NCI-H1436 treated with DMSO at 0.1 percent for 48 hours (cell line): ENCODE measurements at places on chromosomes 16 and 17.
A peak's percentile ranks its signal among the peaks of the same experiment; 100 is the strongest.

DNA sequence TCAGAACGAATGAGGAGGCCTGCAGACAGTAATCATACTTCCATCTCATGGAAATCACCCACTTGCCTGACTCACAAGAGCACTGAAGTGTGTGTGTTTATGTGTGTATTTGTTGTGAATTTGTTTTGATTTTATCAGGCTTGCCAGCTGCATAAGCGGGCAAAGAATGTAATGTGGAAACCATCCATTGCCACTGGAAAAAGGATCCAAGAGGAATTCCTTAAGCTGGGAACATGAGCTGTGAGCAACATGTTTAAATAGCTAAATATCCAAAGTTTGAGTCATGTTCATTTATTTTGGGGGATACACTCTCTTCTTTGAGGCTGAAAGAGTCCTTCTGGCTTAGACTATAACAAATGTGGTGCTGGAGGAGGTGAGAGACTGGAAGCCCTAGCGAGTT is 198.4 kb upstream of the TBX2 start:
- DNase-seq, result no peak

- no peak for DNase-seq
Measured at GRCh38 chr16:86505899-86506864, 4.1 kb upstream of the FOXF1 start.

GRCh38 chr17:2040942-2041560 is 771 bp upstream of the OVCA2 start:
- DNase-seq, result no peak

DNA sequence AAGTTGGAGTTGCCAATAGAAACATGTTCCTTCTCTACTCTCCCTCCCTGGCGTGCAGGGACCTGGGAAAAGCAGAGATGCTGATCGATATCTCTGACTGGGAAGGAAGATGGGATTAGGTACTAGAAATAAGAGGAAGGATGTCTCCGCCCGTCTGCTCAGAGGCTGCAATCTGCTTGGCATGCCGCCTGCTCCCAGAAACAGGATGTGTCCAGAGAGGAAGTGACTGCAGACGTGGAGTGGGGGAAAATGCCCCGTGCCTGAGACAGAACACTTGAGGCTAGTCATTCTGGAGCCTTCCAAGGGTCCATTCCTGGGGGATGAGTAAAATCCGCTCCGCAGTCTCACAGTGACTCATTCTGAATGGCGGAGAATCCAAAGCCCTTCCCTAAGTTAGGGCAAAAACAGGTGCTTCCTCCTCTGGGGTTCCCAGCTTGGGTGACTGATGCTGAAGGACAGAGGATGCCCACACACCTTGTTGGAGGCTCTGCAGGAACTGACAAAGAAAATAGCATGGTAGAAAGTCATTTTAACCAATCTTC is 45.0 kb upstream of the SMURF2 start:
- DNase-seq, result no peak

DNA sequence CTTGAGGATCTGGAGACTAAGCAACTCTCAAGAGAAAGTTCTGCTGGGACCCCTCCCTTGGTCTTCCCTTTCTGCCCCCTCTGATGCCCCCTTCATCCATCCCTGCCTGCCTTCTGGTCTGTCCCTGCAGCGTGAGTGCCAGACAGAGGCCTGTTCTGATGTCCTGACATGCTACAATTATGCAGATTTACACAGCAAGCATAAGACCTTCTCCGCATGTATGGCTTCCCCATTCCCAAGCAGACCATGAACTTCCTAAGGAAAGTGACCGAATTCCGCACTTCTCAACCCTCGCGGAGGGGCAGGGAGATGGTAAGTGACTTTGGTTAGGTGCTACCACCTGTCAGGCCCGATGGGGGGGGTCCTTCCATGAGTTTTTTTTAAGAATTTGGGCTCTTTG is 150.1 kb upstream of the SDK2 start:
- no peak for DNase-seq

DNA sequence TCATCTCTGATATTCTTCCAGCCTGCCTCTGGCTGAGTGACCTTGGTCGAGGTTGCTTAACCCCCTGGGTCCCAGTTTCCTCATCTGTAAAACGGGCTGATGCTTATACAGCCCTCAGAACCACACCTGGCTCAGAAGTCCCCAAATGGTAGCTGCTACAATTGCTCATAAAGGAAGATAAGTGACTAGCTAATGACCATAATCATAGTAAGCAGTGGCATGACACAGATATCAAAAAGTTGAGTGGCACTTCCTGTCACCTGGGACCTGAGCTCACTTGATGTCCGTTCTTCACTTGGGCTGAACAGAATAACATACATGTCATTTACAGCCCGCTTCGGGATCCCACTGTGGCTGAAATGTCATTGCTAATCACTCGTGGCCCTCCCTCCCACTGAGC is 1.8 kb downstream of the MGRN1 start:
- no peak for DNase-seq

- no peak for DNase-seq
Measured at GRCh38 chr17:61144617-61145564, 254.8 kb upstream of the TBX2 start.

GRCh38 chr17:32880671-32881453 is 3.9 kb upstream of the MYO1D start:
- peak; percentile 13 for DNase-seq

DNA sequence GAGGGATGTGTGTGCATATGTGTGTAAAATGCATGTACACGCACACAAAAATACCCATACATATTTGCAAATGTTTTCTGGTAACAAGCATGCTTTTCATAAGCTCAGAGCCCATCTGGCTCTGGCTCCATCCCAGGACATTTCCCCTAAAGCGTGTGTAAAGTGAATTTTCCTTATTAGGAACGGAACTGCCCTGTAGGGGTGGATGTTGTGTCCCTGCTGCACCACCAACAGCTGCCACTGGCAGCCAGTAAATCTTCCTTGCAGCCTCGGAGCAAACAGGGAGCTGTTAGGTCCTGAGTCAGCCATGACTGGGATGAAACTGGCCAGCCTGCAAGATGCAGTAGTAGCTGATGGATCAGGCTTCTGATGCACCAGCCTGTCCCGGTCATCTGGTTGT is 393.5 kb downstream of the UTP18 start:
- DNase-seq, result no peak

- no peak for DNase-seq
Measured at GRCh38 chr17:17401271-17401781, 75.5 kb upstream of the MED9 start.

- no peak for DNase-seq
Measured at GRCh38 chr16:22385196-22385595, 10.8 kb upstream of the CDR2 start.

DNA sequence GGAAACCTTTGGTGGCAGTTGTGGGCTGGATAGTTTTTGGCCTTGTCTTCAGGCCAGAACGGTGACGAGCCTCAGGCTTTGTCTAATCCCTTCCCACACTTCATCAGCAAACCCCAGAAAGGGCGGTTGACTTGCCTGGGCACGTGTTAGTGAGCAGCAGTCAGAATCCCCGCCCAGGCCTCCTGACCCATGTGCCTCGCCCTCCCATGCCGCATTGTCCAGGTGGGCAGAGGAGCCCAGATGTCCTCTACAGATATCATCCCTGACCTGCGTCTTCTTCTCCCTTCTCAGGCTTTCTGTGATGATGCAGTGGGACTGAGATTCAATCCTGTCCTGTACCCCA is 82.5 kb downstream of the OR1D5 start:
- no peak for DNase-seq

DNA sequence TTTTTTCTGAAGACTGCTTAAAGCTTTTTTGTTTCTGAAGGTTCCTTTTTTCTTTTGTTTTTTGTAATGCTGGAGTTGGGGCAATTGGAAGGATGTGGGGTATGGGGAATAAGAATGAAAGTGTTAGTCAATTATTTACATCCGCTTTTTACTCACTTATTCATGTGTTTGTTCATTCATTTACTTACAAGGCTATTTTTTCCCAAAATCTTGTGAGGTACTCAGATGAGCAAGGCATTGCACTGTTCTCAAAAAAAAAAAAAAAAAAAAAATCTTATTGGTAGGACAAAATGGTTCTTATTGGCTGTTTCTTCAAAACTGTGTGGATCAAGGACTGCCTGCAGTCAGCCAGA is 55.7 kb downstream of the PLD6 start:
- DNase-seq, result no peak

- no peak for DNase-seq
Measured at GRCh38 chr17:49875685-49876084, 27.8 kb upstream of the TAC4 start.

DNA sequence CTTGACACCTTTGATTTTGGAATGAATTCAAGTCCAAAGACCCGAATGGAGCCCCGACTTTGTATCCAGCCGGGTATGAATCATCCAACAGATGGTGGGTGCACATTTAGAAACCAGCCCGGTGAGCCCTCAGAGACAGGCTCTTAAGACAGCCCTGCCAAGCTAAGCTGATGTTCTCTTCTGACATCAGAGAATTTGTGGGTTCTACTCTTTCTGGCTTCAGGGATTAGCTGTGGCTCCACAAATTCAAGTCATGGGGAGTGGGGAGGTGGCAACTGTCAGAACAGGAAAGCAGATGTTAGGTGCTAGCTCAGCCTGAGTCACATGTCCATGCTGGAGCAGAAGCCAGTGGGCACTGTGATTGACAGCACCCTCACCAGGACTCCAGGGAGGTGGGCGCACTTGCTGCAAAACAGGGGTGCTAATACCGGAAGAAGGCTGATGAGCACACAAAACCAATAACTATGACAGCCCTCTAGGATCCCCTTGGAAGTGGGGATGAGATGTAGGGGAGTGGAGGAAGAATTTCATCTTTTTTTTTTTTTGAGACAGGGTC is 31.4 kb upstream of the XYLT2 start:
- no peak for DNase-seq

DNA sequence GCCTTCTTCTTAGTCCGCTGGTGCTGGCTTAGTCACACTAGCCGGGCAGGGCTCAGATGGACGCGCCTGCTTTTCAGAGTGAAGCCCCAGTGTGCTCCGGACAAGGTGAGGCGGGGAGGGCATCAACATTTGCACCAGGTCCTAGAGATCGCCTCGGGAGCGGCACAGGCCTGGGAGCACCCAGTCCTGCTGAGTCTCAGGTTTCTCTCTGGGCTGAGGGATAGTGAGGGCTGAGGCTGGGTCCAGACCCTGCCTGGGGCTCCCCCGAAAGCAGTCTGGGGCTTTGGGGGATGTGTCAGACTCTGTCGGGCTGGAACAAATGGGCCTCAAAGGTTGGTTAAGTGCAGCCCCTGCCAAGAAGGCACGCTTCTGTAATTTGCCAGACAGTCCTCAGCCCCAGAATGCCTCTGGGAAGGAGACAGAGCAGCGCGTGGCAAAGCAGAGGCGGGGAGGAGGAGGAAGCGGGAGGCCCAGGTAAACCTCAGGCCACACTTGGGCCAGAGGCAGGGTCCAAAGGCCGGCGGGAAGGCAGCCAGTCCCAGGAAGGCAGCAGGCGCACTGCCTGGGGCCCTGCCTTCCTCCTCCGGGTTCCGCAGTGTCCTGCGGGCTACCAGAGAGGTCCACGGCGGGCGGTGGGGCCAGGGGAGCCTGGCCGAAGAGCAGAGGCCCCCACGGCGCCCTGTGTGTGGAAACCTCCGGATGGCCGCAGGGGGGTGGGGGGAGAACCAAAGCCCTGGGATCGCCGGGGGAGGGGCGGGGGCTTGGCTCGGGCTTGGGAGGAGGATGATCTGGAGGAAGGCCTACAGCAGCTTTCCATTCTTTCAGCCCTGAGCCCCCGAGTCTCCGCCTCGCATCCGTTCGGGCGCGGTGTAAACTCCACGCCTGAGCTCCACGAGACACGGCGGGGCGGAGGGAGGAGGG is 39.5 kb upstream of the ATP2A3 start:
- DNase-seq, result no peak

DNA sequence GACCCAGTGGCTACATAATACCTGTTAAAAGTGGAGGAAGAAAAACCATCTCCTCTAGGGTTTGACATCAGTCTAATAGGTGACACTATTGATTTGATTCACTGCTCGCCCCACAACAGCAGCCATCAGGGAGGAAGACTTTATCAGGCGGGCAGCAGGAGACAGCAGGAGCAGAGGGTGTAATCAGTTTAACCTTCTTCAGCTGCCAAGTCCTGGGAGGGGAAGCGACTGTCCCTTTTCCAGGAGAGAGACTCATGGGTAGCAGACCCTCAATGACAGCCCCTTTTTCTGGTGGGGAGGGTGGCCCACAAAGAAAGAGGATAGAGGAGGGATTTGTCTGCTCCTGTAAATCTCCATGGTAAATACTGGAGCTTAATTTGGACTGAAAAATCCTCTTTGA is 291.8 kb downstream of the HAPSTR1 start:
- no peak for DNase-seq

- DNase-seq, result no peak
Measured at GRCh38 chr17:2854143-2855055, 58.2 kb downstream of the RAP1GAP2 start.

DNA sequence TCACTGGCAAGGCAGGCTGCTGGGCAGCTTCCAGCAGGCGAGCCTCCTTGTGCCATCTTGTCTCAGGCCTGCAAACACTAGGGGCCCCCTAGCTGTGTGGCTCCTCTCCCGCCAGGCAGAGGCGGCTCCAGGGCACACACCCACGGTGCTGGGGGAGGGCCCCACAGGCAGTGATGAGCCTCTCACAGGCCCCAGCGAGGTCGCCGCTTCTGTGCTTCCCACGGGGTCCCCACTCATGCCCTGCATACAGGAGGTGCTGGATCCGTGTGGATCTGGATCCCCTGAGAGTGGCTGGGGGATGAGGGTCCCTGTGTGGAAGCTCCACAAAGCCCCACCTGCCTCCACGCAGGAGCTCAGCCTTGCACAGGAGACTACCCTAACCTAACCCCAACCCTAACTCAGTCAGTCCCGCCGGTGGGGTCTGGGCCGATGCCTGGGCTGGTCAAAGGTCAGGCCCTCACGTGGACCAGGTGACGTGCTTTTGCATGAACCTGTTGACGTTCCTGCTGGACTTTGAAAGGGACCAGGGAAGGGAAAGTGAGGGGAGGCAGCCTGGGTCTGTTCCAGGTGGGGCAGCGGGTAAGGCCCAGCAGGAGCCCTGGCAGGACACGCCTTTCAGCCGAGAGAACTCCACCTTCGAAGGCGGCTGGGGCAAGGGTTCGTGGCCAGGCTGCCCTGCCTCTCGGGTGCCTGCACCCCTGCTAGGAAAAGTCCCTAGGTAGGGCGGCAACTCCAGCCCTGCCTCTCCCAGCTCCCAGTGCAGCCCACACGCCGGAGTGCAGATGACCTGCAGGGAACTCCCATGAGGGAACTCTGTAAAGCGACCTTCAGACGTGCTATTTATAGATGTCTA is 5.2 kb downstream of the SECTM1 start:
- no peak for DNase-seq

- DNase-seq, result no peak
Measured at GRCh38 chr17:66152756-66153155, 39.2 kb downstream of the CEP112 start.

DNA sequence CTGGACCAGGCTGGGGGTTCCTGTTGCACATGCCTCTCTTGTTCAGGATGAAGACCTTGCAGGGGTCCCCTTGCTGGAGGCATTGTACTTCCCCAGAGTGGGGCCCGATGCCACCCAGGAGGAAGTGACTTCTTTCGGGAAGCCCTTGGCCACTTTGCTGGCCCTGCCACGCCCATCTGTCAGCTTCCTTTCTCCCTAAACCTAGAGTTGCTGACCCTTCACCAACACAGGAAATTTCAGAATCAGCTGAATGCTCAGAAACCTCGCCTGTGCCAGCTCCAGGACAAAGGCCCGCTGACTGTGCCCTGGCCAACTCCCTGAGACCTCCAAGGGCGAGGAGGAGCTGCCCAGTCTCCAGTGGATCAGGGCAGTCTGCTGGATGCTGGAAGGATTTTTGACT is 26.7 kb downstream of the WNT9B start:
- no peak for DNase-seq
